ENCODE measurements at places on chromosomes 11 and 22. TPM values are rescaled to one million over a fixed set of nuclear protein-coding genes. Genes with fewer than 3 reads are reported as not detected.

Gene C11orf87
- polyA plus RNA-seq = not detected

Gene EIF3M
- not detected for polyA plus RNA-seq

Gene GLYATL1B
- polyA plus RNA-seq = not detected

Gene CCDC34
- polyA plus RNA-seq = 25.2 TPM

Gene RAPSN
- polyA plus RNA-seq = 53.8 TPM

Gene PHETA2
- 15.1 TPM for polyA plus RNA-seq

Gene GNAZ
- 5.0 TPM for polyA plus RNA-seq

Gene AHNAK
- polyA plus RNA-seq = 323 TPM

Gene C11orf16
- polyA plus RNA-seq = not detected
